ENCODE measurements at places on chromosomes 7 and 10.

DNA sequence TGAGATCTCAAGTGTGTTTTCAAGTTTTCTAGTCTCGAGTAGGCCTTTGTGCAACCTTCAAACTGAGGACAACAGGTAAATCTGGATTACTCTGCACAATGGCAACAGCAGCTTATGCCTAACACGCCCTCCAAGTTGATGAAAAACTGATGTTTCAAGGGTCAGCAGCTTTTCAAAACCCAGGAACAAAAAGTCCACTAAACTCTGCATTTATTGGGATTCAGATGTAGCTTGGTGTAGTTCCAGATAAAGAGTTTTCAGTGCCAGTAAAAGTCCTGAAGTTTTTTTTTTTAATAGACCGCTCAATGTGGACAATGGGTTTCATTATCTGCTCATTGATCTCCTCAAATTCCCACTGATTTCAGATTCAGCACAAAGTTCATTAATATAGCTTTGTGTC lies 259.3 kb downstream of the GLI3 start:
- no peak for DNase-seq

DNA sequence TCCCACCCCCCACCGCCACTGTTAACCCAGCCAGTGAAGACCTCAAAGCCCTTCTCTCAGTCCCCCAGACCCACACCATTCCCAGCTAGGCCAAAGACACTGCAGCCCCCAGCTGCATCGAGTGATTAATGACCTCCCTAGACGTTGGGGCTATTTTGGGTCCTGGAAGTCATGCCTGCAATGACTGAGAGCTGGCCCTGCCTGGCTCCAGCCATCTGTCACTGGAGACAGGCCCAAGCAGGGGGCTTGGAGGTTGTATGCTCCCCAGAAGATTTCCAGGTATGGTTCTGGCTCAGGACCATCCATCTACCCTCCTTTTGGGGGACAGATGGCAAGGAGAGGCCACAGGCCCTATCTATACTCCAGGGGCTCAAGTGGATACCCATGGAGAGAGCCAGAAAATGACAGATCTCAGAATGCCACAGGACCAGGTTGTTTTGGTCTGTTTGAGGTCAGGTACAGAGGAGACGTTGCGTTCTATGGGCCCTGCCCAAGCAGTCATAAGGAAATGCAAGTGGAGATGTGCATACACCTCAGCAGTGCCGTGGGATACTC lies 5.1 kb downstream of the KCNIP2 start:
- no peak for DNase-seq

GRCh38 chr10:77505431-77506334 lies 131.9 kb downstream of the KCNMA1 start:
- no peak for DNase-seq

- no peak for DNase-seq
These were observed 127.2 kb downstream of the WDFY4 start for GRCh38 chr10:48811917-48812316.

GRCh38 chr7:93055543-93056107 lies 62.2 kb downstream of the SAMD9 start:
- DNase-seq = peak; percentile 21

GRCh38 chr7:54141576-54141975 lies 400.6 kb upstream of the VSTM2A start:
- no peak for DNase-seq

- DNase-seq = no peak
These were observed 675.0 kb upstream of the ANKRD30A start for GRCh38 chr10:36450380-36450779.

DNA sequence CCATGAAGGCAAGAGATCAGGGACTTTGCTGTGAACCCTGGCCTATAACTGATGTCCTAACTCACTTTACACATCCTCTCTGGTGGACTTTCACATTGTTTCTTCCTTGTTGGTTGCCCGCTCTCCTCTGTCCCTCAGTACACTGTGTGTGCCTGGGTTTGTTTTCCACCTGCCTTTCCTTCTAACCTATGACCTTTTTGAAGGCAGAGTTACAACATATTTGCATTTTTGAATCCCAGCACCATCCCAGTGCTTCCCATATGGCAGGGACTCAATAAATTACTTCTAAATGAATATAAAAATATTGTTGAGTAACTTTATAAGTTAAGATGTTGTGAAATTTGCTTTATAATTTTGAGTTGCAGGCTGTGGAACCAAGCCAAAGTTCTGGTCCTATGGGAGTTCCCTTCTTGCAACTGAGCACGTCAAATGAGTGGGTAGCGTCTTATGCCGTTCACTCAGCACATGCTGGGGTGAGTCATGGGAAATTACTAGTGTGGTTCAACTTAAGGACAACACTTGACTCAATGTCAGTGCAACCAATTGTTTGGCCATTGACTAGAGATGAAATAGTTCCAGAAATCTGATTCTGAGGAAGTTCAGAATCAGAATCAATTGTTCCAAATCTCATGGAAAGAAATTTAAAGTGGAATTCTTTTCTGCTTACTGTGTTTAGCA lies 250.9 kb downstream of the TWIST1 start:
- DNase-seq = no peak

GRCh38 chr10:61406242-61406641 lies 46.9 kb downstream of the TMEM26 start:
- DNase-seq = no peak

- no peak for DNase-seq
These were observed 192.0 kb downstream of the ADK start for GRCh38 chr10:74342991-74343390.

DNA sequence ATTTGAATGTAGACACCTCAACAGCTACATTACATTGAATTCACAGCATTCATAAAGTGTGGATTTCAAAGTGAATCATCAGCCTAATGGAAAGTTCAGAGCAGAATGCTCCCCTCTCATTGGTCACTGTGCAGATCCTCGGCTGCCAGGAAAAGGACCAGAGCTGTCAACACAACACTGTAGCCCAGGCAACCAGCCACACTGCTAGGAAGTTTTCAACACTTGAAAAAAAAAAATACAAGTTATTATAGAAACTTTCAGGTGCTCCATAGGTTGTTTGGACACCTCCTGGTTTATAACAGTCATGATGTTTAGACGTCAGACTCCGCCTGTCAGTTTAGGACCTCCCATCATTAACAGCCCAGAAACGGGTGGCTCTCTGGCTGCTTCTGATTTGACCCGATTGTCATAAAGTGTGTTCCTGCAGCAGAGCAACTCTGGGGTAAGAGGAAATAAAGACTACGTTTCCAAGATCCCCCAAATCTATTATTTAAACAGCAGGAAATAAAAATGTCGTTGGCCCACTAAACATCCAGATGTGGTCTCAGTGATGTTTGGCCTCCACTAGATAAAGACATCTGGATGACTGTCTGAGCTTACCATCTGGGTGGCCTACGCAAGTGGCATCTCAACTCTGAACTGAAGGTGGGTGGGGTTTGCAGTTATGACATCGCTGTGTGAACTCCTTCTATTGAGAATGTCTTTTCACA lies 117.4 kb downstream of the CABCOCO1 start:
- no peak for DNase-seq

DNA sequence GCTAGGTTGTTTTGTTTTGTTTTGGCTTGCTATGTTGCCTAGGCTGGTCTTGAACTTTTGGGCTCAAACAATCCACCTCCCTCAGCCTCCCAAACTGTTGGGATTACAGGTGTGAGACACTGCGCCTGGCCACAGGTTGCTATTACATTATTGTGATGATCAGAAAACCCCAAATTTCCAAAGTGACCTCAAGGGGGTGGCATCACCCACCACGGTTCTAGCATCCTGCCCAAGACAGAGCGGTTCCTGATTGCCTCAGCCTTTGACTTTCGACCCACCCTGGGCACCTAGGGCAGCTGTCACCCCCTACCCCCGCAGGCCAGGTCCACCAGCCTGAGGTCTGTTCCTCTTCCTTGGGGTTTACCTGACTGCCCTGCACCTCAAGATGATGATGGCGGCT lies 28.4 kb downstream of the SBDS start:
- no peak for DNase-seq

GRCh38 chr10:102300278-102300843 lies 55.0 kb downstream of the GBF1 start:
- DNase-seq = no peak

DNA sequence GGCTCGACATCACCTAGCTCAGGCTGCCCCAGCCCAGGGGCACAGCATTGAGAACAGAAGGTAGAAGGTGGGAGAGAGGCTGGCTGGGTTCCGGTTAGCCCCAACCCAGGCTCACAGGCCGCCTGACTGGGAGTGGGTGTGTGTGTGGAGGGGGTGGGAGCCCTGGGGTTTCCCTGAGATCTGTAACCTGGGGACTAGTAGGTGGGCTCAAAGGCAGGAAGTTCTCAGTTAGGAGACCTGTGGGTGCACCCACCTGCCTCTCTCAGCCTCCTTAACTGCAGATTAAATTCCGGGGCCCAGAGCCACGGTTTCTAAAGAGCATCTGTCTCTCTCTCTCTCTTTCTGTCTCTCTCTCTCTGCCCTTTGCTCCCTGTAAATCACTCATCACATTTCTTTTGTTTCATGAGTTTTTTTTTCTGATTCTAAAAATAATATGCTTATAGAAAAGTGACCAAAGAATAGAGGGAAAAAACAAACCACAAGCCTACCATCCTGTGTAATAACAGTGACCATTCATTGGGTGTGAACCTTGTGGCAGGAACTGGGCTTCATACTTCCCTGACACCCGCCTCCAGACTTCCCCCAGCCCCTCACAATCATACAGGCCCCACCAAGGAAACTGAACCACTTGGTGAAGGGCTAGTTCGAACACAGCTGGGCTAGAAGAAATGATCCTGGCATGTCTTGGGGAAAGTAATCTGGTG lies 83.4 kb upstream of the SMNDC1 start:
- no peak for DNase-seq

DNA sequence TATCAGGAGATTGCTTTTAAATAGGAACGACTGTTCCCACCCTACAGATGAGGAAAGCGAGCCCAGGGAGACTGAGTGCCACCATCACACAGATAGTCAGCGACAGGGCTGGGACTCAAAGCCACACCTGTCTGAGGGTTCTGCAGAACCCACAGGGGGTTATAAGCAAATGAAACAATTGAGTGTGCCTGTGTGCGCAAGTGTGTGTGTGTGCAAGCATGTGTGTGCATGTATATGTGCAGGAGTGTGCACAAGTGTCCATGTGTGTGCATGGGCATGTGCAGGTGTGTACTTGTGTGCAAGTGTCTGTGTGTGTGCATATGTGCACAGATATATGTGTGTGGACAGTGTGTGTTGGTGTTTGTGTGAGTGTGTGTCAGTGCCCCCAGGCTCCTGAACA lies 280.2 kb downstream of the GRID1 start:
- DNase-seq = no peak

Data from COR-L47 (cell line).